Neural crest cell (in vitro differentiated cells): ENCODE measurements at places on chromosomes 2 and 18.

- no peak for DNase-seq
These were observed 200.1 kb downstream of the MGAT5 start for GRCh38 chr2:134453973-134454372.

DNA sequence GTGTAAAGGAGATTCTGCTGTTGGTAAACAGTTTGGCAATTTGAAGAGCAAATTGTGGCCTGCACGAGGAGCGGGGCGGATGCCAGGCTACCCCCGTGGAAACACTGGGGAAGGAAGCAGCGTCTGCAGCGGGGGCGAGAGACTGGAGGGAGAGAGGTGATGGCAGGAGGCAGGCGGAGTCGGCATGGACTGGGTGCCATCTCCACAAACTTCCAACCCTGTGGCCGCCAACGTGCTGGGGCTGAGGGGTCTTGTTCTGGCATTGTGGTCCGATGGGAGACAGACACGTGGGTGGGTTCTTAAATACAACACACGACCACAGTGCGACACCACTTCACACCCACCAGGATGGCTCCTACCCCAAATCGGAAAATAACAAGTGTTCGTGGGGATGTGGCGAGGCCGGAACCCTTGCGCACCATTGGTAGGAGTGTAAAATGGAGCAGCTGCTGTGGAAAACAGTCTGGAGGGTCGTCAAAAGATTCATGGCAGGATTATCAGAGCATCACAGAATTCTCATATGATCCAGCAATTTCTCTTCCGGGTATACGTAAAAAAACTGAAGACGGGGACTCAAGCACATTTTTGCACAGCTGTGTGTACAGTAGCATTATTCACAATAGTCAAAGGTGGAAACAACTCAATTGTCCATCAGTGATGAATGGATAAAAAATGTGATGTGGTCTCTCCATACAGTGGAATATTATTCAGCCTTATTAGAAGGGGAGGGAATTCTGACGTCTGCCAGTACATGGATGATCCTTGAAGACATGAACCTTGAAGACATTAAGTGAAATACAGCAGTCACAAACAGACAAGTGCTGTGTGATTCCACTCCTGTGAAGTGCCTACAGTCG, 82.4 kb upstream of the HPCAL1 start:
- DNase-seq: no peak

GRCh38 chr18:68103561-68103960, 587.0 kb upstream of the DSEL start:
- DNase-seq: no peak

DNA sequence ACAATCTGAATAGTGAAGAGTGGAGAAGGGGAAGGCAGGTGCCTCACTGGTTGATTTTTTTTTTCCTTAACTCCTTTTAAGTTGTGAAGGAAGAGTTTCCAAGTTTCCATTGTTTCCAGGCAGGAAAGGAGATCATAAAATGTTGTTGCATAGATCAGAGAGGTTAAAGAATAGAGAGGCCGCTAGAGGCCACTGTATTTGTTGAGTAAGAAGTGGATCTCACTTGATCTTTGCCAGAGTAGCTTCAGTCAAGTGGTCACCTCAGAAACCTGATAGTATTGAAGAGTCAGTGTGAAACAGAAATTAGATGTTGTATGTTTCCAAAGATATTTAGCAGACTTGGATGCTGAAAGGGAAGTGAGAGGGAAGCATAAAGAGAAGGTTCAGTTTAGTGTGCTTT, 17.6 kb downstream of the CTNNA2 start:
- DNase-seq: no peak

GRCh38 chr2:150358468-150358807, 129.0 kb downstream of the RND3 start:
- DNase-seq: no peak

DNA sequence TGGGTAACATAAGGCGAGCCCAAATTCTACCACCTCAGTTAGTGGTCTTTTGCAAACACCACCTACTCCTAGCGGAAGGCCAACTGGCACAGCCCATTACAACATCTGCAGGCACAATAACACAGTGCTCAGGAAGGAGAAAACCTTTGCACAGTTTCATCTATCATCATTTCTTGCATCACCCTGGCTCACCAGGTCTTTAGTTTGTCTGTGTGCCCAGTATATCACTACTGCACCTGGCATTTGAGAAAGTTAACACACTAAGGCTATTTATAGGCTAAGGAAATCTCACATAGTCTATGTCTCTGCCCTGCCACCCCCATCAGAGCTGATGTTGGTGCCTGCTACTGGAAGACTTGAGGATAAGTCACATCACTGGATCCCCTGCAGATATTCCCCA, 484.0 kb downstream of the SATB2 start:
- DNase-seq: no peak

GRCh38 chr2:34159901-34160300, 560.8 kb upstream of the FAM98A start:
- no peak for DNase-seq
